ENCODE measurements at places on chromosomes 12 and 14. TPM values are rescaled to one million over a fixed set of nuclear protein-coding genes. Genes with fewer than 3 reads are reported as not detected.
A peak's percentile ranks its signal among the peaks of the same experiment; 100 is the strongest.

RERG gene
- polyA plus RNA-seq, result 0.84 TPM

SLIRP gene
- polyA plus RNA-seq, result 347 TPM

GRCh38 chr14:89190765-89191513 lies 226.1 kb downstream of the FOXN3 start:
- DNase-seq, result peak; percentile 84

PMEL gene
- 2.7 TPM for polyA plus RNA-seq

DNA sequence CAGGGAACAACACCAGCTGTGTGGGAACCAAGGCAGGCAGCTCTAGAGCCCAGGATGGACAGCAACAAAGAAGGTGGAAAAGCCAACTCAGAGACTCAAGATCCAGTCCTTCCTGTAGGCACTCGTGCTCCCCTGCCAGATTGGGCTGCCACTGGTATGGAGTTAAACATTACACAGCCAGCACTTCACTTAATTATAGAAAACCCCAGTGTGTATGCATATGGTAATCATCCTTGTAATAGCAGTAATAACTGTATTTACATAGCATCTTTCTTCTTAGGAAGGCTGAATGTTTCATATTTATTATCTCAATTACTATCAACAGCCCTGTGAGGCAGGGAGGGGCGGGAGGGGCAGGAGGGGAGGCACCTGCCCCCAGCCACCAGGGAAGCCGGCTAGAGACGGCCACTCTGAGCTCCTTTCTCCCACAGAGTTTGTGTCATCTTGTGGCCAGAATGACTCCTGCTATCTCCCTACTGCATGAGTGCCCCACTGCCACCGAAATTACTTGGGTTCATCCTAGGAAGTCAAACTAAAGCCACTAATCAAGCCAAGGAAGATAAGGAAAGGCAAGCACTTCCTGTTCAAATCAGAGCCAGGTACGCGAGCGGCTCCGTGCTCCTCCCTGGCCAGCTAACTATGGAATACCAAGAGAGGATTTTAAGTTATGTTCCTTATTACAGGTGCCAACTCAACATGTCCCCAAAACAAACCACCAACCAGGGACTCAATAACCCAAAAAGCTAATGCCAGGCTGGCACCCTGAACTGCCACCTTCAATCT lies 15.7 kb upstream of the RAB35 start:
- no peak for DNase-seq

ARID2 gene
- 8.0 TPM for polyA plus RNA-seq

GRCh38 chr14:74945261-74945851 lies 10.0 kb downstream of the PGF start:
- DNase-seq, result peak; percentile 84

MGST1 gene
- polyA plus RNA-seq, result 4.8 TPM

- peak; percentile 16 for DNase-seq
Measured at GRCh38 chr12:105279460-105280056, 43.6 kb upstream of the APPL2 start.

GRCh38 chr12:50676756-50677155 lies 87.1 kb upstream of the ATF1 start:
- DNase-seq, result no peak

DNA sequence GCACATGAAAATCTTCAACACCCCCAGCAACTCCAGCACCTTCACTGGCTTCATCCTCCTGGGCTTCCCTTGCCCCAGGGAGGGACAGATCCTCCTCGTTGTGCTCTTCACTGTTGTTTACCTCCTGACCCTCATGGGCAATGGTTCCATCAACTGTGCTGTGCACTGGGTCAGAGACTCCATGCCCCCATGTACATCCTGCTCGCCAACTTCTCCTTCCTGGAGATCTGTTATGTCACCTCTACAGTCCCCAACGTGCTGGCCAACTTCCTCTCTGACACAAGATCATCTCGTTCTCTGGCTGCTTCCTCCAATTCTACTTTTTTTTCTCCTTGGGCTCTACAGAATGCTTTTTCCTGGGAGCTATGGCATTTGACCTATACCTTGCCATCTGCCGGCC lies 11.5 kb upstream of the OR11G2 start:
- DNase-seq, result no peak

DNA sequence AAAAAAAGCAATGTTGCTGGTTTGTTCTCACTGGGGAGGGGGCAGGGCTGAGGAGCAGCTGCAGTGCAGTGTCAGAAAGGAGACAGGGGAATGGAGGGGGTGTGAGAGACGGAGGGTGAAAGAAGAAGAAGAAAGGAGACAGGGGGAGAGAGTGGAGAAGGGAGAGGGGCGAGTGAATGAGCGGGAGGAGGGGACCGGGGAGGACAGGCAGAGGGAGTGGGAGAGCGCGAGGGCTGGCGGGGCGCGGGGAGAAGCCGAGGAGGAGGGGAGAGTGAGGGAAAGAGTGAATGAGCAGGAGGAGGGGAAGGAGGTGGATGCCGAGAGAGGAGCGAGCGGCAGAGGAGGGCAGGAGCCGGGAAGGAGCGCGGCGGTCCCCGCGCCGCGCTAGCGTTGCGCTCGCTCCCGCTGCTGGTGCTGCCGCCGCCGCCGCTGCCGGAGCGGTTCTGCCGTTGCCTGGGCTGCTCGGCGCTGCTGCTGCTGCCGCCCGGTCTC lies at the start of gene NOVA1:
Gene NOVA1, minus strand, starts transcription at position 445 of the 492 bp plus-strand sequence. CDS start 597 bp downstream, outside the sequence.
- peak; percentile 59 for DNase-seq

DNA sequence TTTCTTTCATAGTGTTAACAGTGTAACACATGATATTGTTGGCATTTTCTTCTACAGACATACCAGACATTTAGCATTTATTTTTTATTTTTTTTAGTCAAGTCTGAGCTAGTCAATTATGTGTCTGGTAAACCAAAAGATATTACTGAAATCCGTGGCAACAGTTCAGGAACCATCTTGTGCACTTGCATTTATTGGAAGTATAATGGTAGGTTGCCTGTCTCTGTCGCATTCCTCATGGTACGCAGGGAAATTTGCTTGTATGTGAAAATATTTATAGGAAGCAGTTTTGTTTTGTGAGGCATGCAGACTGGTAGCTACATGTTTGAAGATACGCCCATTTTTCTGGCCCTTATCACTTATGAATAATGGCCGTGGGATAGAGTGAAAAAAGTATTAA lies 186.1 kb upstream of the SLC38A2 start:
- DNase-seq, result no peak

PTCSC3 gene
- polyA plus RNA-seq, result not detected

NT5DC3 gene
- polyA plus RNA-seq, result 12.5 TPM

DNA sequence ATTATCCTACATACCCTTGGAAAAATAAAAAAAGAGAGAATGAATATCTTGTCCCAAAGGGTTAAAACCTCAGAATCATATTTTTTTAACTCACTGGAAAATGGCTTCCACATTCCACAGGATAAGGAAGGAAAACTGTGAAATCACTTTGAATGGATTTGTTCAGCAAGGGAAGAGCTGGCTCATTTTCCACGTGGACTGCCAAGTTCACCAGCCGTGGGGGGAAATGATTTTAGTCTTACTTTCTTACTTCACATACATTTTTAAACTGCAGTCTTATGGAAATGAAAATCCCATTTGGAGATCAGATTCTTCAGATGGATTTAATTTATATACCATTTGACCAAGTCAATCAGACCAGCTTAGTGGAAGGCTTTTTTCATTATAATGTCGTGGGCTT lies 29.9 kb upstream of the AEBP2 start:
- DNase-seq, result no peak
